ENCODE measurements at places on chromosomes 6 and 20.

- DNase-seq, result peak; percentile 68
Observed at GRCh38 chr6:13407709-13408695, 79.4 kb downstream of the GFOD1 start.

DNA sequence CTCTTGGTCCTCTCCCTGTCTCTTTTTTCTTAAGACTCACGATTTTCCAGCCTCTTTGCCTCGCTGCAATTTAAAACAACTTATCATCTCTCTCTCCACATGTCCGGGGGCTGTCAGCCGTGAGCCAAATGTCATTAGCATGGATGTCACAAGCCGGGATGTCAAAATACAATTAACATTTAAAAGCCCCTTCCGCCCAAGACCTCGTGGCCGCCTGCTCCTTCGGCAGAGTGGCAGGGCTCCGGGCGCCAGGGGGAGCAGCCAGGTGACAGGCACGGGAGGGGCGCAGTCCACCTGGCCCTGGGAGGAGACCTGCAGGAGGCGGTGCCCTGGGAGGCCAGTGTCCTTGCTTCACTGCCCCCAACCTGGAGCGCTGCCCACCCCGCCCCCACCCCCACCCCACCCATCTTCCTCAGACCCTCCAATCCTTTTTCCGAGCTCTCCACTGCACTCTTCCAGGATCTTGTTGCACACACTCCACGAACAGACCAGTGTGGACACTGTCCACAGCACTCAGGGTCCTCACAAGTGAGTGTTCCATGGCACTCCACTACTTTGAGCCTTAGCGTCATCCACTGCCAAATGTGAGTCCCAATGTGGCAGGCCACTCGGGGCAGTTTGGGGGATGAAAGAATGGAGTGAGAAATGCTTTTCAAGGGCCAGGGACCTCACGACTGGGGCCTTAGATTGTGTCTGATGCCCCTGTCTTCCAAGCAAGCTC lies 5.6 kb upstream of the GRM4 start:
- DNase-seq, result no peak

DNA sequence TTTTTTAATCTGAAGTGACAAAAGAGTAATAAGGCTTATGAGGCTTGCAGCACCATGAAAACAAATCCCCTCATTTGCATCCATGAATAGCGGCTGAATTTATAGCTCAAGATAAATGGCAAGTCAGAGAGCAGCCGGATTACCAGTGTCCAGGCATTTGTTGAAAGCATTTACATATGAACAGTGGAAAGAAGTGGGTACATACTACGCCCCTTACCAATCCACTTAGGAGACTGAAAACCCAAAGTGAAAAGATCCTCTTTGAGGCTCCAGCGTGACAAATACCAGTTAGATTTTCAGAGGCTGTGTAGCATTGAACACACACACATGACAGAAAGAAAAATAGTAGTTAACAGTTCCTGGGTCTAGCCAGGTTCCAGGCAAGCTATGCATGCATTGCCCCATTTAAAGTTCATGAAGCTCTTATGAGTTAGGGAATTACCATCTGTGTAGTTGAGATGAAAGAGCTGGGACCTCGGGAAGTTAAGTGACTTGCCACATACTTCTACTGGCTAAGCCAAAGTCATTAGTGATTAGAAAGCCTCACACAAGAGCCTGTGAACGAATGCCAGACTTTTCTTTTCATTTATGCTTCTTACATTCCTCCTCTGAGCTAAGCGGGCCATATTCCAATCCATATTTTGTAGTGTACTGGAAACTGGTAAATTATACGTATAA lies 28.3 kb upstream of the NHSL1 start:
- no peak for DNase-seq

DNA sequence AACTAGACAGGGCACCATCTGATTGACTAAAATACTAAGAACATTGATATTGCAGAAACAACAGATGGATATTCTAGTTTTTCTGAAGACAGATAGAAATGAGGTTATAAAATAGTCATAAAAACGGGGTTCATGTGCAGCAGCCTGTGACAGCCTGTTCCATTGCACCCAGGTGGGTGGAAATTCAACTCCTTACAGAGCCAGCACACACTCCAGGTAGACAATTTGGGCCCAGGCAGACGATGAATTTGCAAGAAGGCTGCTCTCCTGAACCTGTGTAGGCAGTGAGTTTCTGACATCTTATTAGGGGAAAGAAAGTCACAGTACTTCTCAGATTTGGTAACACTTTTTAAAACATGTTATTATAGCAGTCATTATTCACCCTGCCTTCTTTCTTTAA lies 414.1 kb downstream of the PHF3 start:
- no peak for DNase-seq

GRCh38 chr20:38293491-38294065 lies 10.4 kb upstream of the BPI start:
- DNase-seq, result no peak

- no peak for DNase-seq
Observed at GRCh38 chr6:18166312-18167036, 11.3 kb downstream of the KDM1B start.

- DNase-seq, result no peak
Observed at GRCh38 chr20:1463971-1464570, 2.6 kb downstream of the NSFL1C start.

- DNase-seq, result no peak
Observed at GRCh38 chr6:75428204-75428603, 65.4 kb downstream of the FILIP1 start.

DNA sequence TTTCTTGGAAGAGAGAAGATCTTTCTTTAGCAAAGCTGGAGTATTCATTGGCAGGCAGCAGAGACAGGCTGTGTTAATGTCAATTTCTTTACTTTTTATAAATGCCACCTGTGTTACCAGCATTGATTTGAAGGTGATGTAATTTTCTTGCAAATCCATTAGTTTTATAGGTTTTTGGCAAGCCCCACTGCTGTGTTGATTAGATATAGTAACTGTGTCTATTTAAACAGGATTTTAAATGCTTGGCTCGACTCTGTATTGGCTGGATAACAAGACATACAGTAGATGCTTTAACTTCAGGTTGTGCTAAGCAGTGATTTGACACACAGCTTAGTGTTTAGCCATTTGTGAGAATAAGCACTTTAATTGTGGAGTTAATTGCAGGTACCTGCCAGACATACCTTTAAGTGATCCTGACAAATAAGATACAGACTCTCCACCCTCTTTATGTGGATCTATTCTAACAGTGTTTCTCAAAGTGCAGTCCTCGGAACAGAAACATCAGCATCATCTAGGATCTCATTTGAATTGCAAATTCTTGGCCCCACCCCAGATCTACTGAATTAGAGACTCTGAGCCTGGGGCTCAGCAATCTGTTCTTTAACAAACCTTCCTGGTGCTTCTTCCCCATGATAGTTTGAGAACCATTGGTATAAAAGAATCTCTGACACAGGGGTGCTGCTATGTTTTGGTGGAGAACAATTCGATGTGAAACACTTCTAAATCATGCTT lies 397.5 kb downstream of the HDGFL1 start:
- no peak for DNase-seq

GRCh38 chr6:154448448-154449096 lies 61.9 kb downstream of the CNKSR3 start:
- DNase-seq, result no peak

DNA sequence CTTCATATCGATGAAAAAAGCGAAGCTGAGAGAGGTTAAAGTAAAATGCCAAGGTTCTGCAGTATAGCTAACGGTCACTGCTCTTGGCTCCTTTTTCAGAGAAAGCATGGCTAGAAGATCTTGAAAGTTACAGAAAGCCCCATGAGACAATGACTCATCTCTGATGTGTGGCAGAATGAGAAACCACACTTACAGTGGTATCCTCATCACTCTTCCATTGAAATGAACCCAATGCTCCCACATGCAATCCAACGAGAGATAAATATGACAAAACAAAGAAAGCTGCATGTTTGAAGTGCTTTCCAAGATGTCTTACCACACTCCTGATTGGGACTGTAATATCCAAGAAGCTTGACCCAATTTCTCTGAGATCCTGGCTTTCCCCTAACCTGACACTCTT lies 694.9 kb downstream of the PRKN start:
- no peak for DNase-seq

- no peak for DNase-seq
Observed at GRCh38 chr6:131657630-131658111, 20.6 kb downstream of the ENPP3 start.

DNA sequence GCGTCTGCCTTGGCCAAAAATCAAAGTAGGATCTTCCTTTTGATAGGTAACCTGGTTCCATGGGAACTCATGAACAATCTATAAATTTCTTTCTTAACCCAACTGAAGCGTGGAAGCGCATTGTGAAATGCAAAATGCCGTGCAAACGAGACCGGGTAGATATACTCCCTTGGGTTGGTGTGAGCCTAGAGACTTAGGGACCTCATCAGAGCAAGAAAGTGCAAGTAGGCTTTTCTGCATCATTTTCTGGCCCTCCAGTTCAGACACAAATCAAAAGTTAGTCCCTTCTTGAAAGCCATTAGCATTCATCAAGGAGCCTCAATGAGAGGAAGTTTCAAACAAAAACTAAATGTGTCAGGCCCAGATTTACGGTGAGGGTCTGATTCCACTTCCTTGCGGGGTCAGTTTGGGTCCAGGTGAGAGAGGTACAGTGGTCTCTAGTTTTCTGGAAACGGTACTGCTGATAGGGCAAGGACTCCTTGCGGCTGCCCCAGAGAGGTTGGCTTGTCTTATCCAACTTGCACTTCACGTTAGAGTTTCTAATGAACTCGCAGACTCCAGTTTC lies 5.3 kb upstream of the ZNF184 start:
- DNase-seq, result no peak

- DNase-seq, result no peak
Observed at GRCh38 chr6:14075095-14075503, 42.5 kb upstream of the CD83 start.

DNA sequence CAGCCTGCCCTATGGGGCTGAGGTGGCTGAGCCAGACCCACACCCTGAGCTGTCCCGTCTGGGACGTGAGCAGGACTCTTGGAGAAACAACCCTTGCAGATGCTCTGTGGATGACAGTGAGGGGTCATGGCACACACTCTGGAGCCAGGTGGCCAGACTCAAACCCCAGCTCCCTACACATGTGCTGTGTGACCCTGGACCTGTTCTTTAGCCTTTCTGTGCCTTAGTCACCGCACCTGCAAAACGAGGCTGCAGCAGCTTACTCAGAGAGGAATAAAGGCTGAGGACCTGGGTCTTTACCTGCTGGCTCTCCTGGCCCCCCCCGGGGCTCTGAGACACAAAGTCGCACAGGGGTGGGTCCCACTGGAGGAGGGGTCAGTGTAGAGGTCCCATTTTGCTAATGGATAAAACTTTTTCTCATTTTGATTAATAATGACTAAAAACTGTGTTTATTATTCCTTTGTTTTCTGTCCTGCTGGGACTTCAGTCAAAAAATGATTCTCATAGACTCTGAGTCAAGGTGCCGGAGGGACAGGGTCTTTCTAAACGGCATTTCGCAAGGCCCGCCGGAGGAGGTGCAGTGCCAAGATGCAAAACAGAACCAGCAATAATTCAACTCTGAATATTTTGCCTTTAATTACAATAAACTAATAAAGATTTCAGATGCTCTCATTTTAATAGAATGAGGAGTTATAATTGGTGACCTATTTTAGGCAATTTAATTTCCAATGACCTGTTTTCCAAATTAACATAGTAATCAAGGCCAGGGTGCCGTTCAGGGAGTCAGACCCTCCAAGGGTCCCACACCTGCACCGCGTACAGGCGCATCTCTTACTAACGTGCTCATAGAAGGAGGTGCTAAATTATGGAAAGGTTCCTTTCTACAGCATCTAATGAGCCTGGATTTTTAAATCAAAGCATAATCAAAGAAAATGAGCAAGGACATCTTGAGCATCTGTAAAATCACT lies 62.4 kb downstream of the YTHDF1 start:
- DNase-seq, result peak; percentile 8

- no peak for DNase-seq
Observed at GRCh38 chr6:71114986-71115385, 158.1 kb upstream of the B3GAT2 start.

GRCh38 chr6:71124340-71124739 lies 164.3 kb upstream of the OGFRL1 start:
- no peak for DNase-seq

GRCh38 chr20:58524814-58525213 lies 9.6 kb upstream of the APCDD1L start:
- DNase-seq, result no peak

GRCh38 chr6:109139109-109139508 lies 43.8 kb downstream of the CEP57L1 start:
- DNase-seq, result no peak

- DNase-seq, result no peak
Observed at GRCh38 chr6:41028561-41029412, 10.2 kb downstream of the UNC5CL start.

- DNase-seq, result no peak
Observed at GRCh38 chr6:158771399-158772152, 47.6 kb downstream of the EZR start.

DNA sequence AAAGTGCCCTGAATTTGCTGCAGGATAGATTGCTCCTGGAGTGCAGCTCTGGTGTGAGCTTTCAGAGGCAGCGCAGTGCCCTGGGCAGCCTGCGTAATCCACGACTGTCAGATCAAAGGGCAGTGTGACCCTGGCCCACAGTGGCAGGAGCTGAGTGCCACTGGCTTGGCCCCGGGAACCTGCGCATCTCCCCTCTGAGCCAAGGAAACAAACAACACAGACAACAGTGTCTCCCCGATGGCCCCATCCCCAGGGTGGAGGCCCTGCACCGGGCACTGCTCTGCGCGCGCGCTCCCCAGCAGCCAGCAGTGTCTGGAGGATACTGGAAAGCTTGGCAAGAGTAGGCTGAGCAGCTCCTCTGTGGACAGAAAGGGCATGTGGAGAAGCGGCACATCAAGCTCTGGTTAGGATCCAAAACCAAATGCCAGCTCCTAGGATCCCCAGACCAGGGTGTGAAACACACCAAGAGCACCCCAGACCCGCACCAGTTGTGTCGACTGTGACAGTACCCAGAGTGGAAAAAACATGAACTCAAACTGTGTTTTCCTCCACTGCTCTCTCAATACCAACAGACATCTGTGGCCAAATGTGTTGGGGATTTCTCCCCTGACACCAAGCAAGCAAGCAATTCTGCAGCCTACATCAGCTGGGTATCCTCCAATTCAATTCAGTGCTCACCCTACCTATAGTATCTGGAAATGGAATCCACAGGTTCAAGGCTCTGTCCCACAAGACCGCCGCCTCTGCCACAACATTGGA lies 26.7 kb downstream of the RBCK1 start:
- DNase-seq, result no peak

GRCh38 chr6:75331151-75331550 lies 46.6 kb upstream of the TMEM30A start:
- no peak for DNase-seq

DNA sequence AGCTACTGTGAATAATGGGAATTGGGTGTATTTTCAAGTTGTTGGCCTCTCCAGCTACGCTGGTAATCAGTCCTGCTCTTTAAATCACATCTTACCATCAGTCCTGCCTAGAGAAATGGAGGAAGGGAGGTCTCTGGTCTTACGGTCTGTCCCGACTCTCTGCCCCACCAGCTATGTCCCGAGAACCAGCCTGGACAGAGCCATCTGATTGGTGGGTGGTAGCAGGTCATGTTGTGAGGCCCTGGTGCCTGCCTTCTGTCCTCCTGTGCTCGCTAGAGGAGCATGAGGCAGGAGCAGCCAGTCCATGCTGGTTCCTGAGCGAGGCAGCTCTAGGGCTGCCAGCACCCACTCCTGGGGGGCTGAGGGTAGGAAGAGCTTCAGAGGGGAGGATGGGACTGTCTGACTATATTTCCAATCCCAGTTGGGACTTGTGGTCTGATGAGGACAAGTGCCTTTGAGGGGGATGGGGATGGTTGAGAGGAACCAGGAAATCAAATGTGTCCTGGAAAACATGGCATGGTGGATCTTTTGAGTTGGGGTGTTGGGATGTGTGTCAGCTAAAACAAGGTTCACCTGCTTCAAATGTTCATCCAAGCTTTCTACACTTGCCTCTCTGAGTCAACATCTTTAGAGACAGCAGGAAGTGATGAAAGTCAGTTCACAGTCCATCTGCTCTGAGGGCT lies 33.0 kb downstream of the SYNJ2 start:
- DNase-seq, result no peak
